Cardiac fibroblast (primary cell): ENCODE measurements at places on chromosomes 12 and 14.
A peak's percentile ranks its signal among the peaks of the same experiment; 100 is the strongest.

DNA sequence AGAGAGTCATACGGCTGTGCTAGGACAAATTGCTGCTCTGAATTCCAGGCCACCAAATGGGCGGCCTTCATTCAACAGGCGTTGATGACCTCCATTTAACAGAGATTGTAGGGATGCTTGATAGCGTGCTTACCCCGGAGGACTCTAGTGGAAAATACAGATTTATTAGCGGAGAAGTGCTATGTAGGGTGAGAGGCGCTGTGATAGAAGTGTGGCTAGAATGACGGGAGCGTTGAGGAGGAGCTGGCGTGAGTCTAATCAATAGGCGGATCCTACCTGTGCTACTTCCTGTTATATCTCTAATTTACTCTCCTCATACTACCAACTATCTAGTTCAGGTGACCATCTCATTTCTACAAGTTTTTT lies 668 bp downstream of the MRPS35 start:
- no peak for DNase-seq

- no peak for DNase-seq
Measured at GRCh38 chr12:103814436-103814835, 26.6 kb downstream of the NT5DC3 start.

GRCh38 chr14:26200687-26201086 lies 397.1 kb downstream of the NOVA1 start:
- DNase-seq, result peak; percentile 33

DNA sequence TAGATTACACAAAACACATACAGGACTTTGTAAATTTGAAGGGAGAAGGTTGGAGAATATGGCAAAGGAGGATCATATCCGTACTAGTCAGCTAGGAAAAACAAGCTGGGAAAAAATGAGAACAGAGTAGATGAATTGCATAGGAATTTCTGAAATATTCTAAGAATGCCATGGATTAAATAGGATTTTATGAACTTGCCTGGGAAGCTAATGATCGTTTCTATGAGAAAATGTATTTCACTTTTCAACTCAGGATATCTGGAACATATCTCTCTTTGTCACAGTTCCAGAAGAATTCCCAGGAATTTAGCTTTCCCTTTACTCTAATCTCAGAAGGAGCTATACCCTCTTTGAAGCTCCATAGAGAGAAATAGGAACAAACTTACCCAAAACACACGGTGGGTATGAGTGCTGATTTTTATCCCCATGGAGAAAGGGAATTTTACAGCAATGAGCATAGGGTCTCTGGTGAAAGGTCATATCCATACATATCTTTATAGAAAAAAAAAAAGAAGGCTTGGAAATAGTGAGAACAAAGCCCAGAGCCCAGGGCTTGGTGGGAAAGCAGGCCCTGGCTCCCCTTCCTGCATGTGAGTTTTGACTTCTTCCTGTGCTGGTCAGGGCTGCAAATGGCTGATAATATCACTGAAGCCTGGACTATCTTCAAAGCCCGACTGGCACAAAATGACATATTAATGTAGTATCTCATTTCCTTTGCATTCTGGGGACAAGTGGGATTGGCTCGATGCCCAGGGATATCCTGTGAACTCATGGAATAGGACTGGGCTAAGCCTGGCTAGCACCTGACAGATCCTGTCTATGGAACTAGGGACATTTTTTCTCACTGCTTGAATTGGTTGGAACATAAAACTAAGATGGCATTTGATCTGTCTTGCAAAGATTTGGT lies 136.3 kb downstream of the AEBP2 start:
- DNase-seq, result peak; percentile 76
